Activated CD8-positive, alpha-beta memory T cell treated with anti-CD3 and anti-CD28 coated beads, Interleukin-2, amount 10 ng/mL, durations not matched to agents 7 days and 5 days (primary cell): ENCODE measurements at places on chromosomes 7 and 10.

DNA sequence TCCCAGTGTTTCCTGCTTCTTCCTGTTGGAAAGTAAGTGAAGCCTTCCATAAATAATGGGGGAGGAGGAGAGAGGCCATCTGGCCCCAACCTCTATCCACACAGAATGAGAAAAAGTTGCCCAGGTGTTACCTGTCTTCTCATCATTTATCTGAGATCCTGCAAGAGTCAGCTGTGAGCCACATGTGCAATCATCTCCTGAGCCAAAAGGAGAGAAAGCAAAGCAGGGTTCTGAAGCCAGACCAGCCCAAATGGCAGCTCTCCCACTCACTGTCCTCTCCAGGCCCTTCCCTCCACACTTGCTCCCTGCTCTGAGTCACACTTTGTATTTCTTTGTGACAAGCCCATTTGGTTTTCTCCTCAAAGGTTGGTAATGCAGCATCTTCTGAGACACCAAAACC lies 65.9 kb downstream of the FAM204A start:
- DNase-seq, result no peak

- no peak for DNase-seq
Measured at GRCh38 chr10:111319866-111320265, 243.0 kb downstream of the ADRA2A start.

DNA sequence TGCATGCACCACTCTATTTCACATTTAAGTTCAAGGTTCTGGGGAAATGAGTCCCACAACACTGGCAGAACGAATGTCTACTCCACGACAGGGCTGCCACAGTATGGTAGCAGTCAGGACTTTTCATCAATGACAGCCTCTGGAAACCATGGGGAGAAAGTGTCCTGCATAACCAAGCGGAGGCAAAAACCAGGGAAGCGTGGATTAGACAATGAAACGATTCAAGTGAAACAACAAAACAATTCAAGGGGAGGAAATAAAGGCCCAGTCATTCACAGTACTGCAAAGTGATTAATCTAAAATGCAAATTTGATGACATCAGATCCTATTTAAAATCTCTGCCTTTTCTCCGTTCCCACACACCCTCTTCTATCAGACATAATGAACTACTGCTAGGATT lies 168.2 kb downstream of the DPY19L1 start:
- DNase-seq, result no peak

DNA sequence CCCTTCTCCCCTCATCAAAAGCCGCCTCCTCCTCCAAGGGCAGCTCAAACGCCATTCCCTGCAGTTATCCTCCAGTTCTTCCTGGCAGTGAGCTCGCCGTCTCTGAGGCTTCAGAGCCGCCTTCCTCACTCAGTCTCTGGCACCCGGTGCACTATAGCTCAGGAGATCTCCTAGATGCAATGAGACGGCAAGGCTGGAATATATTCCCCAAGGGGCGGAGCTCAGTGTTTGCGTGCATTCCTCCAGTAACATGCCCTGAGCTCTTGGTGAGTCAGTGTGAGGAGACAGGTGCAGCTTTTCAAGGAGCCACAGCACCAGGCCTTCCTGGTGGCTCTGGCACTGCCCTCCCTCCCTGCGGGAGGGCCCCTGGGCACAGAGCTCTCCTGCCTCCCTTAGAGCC lies 512.6 kb upstream of the FOXK1 start:
- no peak for DNase-seq

DNA sequence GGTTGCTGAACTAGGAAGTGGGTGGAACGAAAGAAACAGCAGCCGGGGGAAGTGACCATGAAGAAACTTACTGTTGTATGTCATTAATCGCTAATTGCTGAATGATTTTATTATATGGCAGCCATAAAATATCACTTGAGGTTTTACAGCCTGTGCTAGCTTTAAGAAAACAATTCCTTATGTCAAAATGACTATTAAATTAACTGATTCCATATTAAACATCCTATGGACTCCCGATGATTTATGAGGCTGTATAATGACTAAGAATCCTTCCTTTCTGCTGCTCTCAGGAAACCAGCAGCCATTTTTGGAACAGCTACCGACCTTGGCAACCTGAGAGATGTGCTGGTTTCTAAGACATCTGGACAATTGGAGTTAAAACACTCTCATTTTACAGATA lies 421.9 kb downstream of the SORCS3 start:
- no peak for DNase-seq

- DNase-seq, result no peak
Measured at GRCh38 chr10:31586723-31587638, 268.0 kb downstream of the ZEB1 start.

- DNase-seq, result peak; percentile 60
Measured at GRCh38 chr7:35694161-35694783, 663 bp downstream of the HERPUD2 start.

DNA sequence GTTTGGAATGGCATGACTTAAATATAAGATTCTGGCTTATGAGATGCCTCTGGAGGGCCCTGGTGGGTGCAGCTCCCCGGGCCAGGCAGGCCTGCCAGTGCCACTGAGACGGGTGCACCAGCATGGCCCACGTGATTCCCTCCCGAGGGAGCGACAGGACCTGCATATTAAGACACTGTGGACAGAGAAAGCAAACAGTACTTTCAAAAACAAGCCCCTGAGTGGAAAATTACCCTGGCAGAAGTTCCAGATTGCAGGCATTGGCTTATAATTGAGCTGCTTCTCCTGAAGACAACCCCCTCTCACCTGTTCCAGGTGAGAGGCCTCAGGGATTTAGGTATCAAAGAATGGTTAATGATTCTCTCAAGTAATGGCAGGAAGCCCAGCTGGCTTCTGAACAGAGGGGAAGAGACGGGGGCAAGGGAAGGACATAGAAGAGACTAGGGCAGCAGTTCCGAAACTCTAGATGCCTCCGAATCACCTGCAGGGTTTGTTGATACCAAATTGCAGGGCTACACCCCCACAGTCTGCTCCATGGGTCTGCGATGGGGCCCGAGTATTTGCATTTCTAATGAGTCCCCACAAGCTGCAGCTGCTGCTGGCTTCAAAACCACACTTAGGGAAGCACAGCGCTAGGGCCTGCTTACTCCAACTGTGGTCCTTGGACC lies 66.0 kb upstream of the DOCK1 start:
- no peak for DNase-seq

DNA sequence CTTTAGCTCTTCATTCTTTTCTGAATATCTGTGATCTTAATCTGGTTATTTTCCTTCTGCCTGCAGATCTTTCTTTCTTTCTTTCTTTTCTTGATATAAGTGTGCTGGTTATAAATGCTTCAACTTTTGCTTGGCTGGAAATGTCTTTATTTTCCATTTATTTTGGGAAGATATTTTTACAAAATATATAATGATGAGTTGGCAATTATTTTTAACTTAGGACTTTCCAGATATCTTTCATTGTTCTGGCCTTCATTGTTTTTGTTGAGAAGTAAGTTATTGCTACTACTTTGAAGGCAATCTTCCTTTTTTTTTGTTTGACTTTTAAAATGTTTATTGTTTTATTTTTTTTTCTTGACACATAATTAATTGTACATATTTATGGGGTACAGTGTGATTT lies 75.3 kb downstream of the ZNF503 start:
- DNase-seq, result no peak

DNA sequence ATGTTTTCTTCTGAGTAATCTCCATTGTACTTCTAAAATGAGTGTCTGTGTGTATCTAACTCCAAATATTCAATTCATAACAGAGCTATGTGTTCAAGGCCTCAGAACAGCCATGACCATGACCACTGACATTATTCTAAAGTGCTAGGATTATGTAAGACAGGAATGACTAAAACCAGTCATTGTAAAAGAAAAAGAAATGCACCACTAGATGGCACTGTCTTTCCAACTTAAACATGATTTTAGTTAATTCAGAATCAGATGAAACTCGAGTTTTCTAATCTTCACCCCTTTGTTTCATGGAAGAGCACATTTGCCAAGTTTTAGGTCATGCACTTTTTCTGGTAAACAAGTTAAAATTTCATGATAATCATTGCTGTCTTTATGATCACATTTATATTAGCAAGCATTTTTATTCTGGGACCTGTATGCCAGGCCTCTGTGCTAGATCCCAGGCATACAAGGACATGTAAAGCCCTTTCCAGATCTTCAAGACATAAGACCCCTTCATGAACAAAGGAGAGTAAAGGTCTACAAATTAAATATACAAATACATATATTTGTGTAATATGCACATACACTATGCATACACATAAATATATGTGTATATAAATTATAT lies 26.1 kb upstream of the RSU1 start:
- DNase-seq, result no peak

- DNase-seq, result peak; percentile 78
Measured at GRCh38 chr7:129271500-129272355, 46.9 kb downstream of the AHCYL2 start.

GRCh38 chr10:93515071-93516005 lies 18.9 kb downstream of the CEP55 start:
- no peak for DNase-seq

- DNase-seq, result no peak
Measured at GRCh38 chr10:5698062-5698461, 13.4 kb downstream of the TASOR2 start.

GRCh38 chr10:49534670-49535381 lies 4.1 kb downstream of the ERCC6 start:
- peak; percentile 47 for DNase-seq

- DNase-seq, result no peak
Measured at GRCh38 chr7:27168265-27168947, 3.1 kb upstream of the HOXA9 start.

DNA sequence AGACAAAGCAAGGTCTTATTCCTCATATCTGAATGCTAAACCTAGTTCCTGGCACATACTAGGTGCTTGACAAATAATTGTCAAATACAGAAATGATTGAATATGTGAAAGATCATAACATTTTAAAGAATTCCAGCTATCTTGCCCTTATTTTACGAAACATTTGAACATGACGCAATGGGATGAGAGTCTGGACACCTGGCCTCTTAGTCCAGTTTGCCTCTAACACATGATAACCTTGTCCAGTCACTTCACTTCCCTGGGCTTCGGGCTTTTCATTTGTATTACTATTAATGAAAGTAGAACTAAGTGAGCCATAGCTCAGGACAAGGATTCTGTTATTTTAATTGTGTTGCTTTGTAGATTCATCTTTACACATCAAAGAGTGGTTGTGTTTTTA lies 32.6 kb downstream of the PNLIPRP3 start:
- DNase-seq, result no peak

GRCh38 chr7:149293338-149293737 lies 31.3 kb downstream of the ZNF783 start:
- peak; percentile 31 for DNase-seq

GRCh38 chr7:155001756-155002410 lies 1.0 kb downstream of the PAXIP1 start:
- no peak for DNase-seq

DNA sequence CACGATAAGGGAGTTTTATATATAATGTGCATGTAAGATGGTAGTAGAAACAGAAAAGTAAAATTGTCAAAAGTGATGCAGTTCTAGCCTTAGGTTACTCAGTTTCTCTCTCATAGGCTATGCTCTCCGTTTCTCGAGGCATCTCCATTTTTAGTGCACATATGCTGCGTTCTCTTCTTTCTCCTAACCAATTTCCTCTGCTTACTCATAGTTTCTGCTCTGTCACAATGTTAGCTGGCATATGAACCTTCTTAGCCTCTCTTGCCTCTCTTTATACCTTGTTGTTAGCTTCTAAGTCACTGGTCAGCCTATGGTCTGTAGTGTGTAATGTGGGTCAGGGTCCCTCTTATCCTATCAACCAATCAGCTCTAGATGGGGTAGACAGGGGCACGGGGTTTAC lies 280.6 kb upstream of the ETV1 start:
- DNase-seq, result no peak

DNA sequence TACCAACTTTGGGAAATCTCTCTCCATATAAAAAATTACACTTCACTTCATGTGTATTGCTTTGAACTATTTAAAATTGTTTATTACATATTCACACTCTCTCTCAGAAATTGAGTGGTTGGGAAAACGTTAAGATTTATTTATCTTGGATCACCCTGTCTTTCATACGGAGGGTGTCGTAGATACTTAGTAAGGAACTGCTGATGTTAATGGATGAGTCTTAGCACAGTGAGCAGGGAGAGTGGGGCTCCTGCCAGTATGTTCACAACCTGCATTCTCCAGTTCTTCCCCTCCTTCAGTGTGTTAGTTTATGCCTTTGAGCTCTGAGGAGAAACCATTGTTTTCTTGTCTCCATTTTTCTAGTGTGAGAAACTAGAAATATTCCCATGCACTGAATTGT lies 67.1 kb downstream of the CDK14 start:
- no peak for DNase-seq

- no peak for DNase-seq
Measured at GRCh38 chr10:103202319-103202718, 9.2 kb upstream of the NT5C2 start.

DNA sequence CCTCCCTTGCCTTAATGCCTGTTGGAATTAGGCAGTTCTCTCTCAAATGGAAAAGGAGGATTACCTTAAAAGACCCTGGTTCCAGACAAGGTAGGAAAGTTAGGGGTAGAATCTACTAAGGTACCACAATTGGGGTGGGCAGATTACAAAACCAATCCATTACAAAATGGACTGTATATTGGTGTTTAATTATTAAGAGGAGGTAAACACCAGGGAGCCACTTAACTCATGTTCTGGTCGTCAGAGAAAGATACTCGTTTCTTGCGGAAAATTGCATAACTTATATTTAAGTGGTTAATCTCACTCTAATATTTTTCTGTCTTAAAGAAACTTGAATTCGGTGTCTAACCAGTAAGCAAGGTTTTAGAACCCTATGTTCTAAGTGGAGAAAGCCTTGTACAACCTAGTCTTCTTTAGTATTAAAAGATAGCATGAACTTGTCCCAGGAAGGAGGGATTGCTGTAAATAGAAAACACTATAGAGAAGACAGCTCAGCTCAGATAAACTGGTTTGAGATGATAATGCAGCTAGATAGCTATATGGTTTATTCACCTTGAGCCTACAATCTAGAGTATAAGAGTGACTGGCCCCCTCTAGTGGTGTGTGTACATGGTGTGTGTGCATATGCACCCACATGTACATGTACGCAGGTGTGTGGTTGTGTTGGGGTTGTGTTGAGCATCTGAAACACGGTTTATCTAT lies 58.0 kb upstream of the STRIP2 start:
- peak; percentile 75 for DNase-seq

- no peak for DNase-seq
Measured at GRCh38 chr7:4707217-4707741, 25.2 kb downstream of the FOXK1 start.

GRCh38 chr7:106143711-106144337 lies 31.7 kb upstream of the SYPL1 start:
- DNase-seq, result no peak

- DNase-seq, result no peak
Measured at GRCh38 chr10:44723619-44724325, 187.4 kb upstream of the TMEM72 start.

GRCh38 chr7:85554236-85555178 lies 367.7 kb upstream of the SEMA3D start:
- DNase-seq, result no peak

- no peak for DNase-seq
Measured at GRCh38 chr7:66867198-66867790, 53.7 kb upstream of the TMEM248 start.

GRCh38 chr7:155341463-155341983 lies 43.8 kb downstream of the INSIG1 start:
- DNase-seq, result no peak
